ENCODE measurements at places on chromosomes 7 and 10.

GRCh38 chr7:89023877-89024276 lies 228.3 kb upstream of the TEX47 start:
- no peak overlapping the region for H3K4me3 ChIP-seq
- no peaks in the 10 kb centered on the region for H3K36me3 ChIP-seq
- H3K27ac ChIP-seq, result no peak overlapping the region
- H3K27me3 ChIP-seq, result no peaks in the 10 kb centered on the region

- no peaks in the 10 kb centered on the region for H3K36me3 ChIP-seq
- no peak overlapping the region for H3K4me3 ChIP-seq
- DNase-seq, result no peak
- H3K4me1 ChIP-seq, result no peaks in the 10 kb centered on the region
- H3K27ac ChIP-seq, result no peak overlapping the region
These were observed 481.6 kb upstream of the LRRN3 start for GRCh38 chr7:110609336-110609735.

- no peaks in the 10 kb centered on the region for H3K36me3 ChIP-seq
- H3K4me3 ChIP-seq, result no peak overlapping the region
- peak overlapping the region; percentile 24 for H3K27ac ChIP-seq
- H3K4me1 ChIP-seq, result peaks cover 48% of the 10 kb centered on the region
- DNase-seq, result no peak
These were observed 68.2 kb downstream of the ATXN7L1 start for GRCh38 chr7:105808209-105808608.

GRCh38 chr10:86481761-86482160 lies 39.8 kb downstream of the WAPL start:
- H3K27me3 ChIP-seq, result no peaks in the 10 kb centered on the region
- no peak for DNase-seq
- H3K4me3 ChIP-seq, result no peak overlapping the region
- peaks cover 3% of the 10 kb centered on the region for H3K4me1 ChIP-seq

DNA sequence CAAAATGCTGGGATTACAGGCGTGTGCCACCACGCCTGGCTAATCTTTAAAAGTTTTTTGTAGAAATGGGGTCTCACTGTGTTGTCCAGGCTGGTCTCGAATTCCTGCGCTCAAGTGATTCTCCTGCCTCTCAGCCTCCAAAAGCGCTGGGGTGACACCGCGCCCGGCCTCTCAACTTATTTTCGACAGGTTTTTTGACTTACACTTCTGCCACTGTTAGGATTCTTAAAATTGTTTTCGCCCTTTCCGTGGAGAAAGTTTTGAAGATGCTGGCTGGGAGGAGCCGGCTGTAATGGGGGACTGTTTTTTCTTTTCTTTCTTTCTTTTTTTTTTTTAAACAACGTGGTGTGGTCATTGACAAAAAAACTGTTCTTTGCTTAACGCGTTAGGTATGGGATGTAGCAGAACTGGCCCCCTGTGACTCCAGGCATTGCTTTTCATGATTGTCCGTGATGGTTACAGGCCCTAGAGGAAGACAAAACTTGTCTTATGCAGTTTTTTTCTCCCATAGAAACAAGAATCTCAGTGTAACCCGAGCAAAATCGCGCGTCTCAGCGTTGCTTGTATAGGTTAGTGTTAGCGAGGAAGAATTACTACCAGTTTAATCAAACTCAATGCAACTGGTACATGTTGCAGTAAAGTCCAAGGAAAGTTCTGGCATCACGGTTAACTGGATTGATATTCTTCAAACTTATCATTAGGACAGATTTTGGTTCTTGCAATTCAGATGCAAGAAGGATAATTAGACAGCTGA lies 72.2 kb downstream of the DAGLB start:
- H3K27me3 ChIP-seq, result no peaks in the 10 kb centered on the region
- peak overlapping the region; percentile 71 for H3K4me3 ChIP-seq
- peaks cover 50% of the 10 kb centered on the region for H3K4me1 ChIP-seq
- H3K36me3 ChIP-seq, result no peaks in the 10 kb centered on the region
- peak; percentile 59 for DNase-seq

Measured in CD4-positive, alpha-beta T cell (primary cell).